Stimulated activated CD8-positive, alpha-beta memory T cell treated with anti-CD3 and anti-CD28 coated beads, Interleukin-7, amount 100 ng/mL, for 1 hour (primary cell): ENCODE measurements at places on chromosomes 11 and 22.

DNA sequence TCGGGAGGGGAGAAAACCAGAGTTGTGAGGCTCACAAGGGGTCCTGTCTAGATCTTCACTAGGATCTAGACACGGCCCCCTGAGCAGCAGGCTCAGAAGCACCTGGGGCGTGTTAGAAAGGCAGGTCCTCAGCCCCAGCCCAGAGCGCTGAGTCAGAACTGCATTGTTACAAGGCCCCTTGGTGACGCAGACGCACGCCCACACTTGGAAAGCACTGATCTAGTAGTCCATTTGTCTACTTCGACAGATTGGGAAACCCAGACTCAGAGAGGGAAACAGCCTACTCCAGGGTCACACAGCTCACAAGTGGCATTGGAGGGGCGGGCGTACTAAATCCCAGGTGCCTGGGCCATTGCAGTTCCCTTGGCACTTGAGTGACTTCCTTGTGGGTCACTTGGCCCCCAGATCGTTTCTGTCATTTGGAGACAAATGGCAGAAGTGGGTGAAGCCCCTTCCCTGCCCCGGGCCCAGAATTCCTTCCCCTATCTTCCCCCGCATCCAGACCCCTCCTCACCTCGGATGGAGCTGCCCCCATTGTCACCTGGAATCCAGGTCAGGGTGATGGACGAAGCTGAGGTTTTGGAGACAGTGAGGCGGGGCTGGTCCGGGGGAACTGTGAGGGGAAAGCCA is 110.8 kb downstream of the CEP164 start:
- DNase-seq: no peak

- DNase-seq: no peak
Observed at GRCh38 chr22:31790240-31790639, 36.4 kb downstream of the DEPDC5 start.

GRCh38 chr22:33470456-33470855 is 412.3 kb upstream of the SYN3 start:
- DNase-seq: no peak

DNA sequence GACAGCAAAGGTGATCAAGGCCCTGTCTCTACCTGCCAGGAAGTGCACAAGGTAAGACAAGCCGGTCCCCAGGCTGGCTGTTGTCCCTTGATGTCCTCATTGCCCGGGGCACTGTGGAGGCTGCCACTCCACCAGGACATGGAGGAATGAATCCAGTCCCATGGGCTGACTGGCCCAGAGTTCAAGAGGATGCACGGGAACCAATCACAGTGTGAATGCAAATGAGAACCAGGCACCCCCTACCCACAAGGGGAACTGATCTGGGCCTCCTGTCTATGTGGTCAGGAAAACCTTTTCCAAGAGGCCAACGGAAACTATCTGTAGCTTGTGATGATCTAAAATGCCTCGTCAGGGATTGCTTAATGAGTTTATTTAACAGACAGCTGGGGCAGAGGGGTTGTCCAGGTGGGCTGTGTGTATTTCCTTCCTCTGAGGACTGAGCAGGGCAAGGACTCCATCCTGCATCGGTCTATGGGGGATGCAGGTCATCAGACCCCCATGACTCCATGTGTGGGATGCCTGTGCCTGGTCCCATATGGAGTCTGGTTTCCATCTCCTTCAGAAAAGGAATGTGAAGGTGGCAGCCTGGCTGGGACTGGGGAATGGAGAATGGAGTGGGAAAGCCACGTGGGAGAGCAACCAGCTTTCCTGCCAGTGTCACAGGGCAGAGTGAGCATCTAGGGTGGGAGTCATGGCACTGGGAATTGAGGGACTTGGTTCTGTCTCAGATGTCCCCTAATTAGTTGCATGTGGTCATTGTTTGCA is 60.5 kb downstream of the CD82 start:
- DNase-seq: no peak

DNA sequence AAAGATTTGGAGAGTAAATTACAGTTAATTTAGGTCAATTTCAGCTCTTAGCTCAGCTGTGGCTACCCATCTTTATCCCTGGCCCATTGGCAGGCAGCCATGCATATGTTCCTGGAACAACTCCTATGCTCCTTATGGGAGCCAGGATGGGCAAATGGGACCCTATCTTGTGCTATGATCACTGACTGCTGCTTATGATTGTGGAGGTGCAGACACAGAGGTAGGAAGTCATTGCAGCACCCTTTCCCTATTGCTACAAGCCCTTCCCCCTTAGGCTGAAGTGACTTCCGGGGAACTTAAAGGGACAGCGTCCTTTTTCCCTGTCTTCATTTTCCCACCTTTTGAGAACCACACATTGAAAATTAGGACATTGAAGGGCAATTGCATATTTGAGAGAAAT is 112.7 kb downstream of the FCHSD2 start:
- DNase-seq: no peak

DNA sequence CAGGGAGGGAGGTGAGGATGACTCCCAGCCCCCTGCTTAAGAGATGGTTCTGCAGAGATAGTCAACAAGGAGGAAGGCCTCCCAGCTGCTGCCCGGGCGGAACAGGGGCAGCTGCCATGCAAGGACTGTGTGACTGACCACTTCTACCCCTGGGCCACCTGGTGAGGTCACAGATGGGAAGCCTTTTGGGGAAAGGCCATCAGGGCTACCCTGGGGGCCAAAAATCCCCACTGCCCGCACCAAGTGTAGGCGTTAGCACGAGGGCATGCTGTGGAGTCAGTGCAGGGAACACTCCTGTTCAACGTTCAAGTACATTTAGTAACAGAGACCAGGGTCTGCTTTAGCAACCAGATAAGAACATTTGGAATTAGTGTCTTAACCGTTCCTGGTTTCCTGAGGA is 372.9 kb downstream of the BRD1 start:
- no peak for DNase-seq

DNA sequence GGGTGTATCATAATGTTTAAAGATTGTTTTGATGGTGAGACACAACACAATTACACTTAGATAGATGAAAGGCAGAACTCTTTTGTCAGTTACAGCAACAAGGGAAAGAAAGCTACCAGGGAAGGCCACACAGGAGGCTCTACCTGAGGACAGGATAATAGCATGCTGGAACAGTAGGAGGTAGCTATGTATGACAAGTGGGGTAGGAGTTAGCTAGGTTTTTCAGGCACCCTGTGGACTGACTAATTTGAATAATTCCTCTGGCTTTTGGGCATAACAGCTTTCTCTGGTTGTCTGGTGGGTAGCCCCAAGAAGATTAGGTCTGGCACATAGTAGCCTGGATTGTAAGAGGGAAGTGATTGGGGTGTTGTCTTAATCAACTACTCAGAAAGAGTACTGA is 475.4 kb upstream of the CHORDC1 start:
- DNase-seq: no peak

- DNase-seq: no peak
Observed at GRCh38 chr11:34976496-34977088, 60.2 kb downstream of the PDHX start.

DNA sequence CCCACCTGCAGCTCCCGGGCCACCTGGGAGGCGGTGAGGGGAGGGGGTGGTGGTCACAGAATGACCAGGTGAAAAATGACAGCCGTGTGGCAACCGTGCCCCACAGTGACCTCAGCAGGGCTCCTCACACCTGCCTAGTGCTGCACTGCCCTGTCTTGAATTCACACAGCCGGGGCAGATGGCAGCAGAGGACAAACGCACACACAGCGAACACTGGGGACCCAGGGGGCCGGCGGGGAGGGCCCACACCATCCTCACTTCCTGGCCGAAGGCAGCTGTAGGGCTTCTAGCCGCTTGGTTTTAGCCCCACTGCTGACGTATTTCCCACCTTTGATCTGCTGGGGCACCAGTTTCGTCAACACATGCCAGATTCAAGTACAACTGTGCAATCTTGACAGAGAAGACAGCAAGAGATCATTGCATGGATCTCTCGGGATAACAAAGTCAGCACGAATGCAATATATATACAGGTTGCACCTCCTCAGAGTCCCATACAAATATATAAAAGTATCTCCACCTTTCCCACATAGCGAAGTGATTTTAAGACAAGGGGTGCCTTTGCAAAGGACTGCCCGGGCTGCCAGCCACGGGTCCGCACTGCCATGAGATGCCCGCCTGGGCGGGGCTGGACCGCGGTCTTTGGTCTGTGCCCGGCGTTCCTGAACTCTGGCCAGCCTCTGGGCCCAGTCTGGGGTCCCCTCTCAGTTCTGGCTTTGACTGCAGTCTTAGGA is 26.9 kb downstream of the TRMU start:
- no peak for DNase-seq

DNA sequence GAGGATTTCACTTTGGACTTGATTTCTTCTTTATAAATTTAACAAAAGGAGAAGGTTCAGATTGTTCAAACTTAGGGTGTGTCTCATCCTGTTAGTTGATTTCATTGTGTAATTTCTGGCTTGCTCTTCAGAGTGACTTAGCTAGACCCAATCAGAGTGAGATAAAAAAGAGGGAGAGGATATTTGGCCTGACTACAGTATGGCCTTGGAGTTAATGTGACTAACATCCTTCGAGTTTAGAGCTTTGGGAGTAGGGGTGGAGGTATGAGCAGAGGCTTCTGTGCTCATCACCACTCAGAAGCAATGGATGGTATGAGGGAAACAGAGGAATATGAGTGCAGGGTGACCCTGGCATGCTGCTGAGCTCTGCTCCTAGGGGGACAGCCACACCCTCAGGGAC is 114.2 kb downstream of the ME3 start:
- no peak for DNase-seq

DNA sequence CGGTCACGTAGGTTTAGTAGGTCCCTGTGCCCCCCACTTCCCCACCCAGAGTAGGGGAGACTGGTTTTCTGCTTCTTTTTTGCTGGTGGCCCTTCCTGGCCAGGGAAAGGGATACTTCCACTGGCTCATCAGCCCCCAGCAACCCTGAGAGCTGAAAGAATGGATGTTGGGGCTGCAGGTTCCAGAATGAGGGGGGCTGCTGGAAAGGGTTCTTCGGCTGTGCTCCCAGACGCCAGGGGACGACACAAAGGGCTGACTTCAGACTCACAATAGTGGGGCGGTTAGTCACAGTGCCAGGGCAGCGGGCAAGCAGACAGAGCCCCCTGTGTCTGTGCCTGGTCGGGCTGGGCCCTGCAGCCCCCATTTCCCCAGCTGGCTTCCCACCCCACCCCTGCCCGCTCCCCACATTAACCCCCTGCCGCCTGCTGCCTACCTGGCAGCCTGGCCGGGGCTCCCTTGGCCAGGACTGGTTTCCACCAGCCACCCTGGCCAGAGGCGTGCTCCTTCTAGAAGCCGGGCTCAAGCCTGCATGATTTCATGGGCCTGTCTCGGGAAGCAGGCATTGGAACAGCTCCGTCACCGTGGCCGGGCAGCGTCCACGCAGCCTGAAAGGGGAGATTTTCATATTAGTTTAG is 79.1 kb upstream of the WNT7B start:
- no peak for DNase-seq

GRCh38 chr11:65206441-65206841 is 24.7 kb downstream of the CAPN1 start:
- no peak for DNase-seq

DNA sequence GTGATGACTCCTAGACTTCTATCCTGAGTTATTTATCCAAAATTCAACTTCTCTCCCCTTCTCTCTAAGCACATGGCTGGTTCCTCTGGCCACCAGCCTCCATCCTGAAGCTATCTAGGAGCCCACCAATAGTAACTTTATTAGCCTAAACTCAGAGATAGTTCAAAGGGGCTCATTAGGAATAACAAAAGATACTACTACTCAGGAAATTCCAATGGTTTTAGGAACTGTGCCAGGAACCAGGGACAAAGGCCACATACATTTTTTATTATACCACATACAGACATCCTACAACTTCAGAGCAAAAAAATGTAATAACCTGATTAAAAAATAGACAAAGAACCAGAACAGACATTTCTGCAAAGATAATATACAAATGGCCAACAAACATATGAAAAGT is 27.9 kb downstream of the SLC25A17 start:
- DNase-seq: no peak

DNA sequence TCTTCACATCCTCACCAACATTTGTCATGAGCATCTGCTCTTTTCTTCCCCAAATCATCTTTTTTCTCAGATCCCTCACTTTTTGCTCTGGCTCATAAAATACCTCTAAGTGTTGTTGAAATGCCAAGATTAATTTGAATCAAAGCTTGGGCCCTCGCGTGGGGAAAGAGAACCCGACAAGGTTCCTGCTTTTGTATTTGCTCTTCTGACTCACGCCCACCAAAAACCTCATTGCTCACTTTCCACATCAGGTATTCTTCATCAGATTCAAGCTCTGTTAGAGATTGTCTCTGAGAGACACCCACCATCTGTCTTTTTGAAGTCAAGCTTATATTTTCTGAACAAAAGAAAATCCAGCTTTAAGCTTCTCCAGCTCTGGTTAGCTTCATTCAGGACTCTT is 52.9 kb upstream of the FBXO3 start:
- no peak for DNase-seq

DNA sequence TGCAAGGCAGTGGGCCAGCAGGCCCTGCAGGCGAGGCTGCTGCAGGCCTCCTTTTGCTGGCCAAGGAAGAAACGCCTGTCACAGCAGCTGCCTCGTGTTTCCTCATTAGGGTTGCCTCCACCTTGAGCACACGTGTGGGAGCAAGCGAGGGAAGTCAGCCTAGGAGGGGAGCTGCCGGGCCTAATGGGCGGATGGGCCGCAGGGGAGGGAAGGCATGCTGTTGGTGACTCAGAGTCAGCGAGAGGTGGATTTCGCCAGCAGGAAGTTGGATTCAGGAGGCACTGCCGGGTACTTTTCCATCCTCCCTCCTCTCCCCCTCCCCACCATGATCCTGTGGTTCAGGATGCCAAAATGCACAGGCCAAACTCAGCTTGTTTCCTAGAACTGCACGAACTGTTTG is 498.7 kb downstream of the METTL15 start:
- DNase-seq: no peak

GRCh38 chr11:113405724-113406478 is 18.3 kb downstream of the ANKK1 start:
- DNase-seq: no peak

DNA sequence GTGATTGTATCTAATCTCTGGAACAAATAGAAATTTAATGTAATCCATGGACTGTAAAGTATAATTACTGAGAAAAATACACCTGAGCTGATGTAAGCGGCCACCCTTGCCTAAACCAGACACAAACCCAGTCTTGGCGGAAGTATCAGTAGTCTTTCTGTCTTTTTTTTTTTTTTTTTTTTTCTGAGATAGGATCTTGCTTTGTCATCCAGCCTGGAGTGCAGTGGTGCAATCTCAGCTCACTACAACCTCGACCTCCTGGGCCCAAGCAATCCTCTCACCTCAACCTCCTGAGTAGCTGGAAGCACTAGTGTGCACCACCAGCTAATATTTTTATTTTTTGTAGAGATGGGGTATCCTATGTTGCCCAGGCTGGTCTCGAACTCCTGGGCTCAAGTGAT is 5.5 kb upstream of the CXCR5 start:
- no peak for DNase-seq

DNA sequence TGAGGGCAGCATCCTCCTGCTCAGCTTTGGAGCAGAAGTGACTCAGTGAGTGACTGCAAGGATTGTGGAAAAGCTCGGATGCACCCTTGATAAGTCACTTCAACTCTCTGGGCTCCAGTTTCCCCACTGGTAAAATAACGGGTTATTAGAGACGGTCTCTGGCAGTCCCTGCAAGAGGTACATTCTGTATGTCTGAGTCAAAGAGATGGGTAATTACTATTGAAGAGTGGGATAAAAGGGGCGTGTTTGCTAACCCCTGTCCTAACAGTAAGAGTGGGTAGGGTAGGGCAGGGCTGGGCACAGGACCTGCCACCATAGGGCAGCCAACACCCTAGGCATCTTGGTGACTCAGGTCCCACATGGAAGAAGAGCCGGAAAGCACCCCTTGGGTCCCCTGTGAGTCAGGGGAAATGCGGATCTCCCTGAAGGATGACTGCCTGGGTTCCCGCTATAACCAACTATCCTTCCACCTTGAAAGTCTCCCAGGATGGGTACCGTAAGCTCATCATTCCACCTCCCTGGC is 7.3 kb upstream of the AHNAK start:
- DNase-seq: no peak
